Stimulated activated CD8-positive, alpha-beta memory T cell treated with anti-CD3 and anti-CD28 coated beads, Interleukin-15, amount 100 ng/mL, for 4 hours (primary cell): ENCODE measurements at places on chromosomes 7 and 10.

- no peak for DNase-seq
Measured at GRCh38 chr7:71173955-71174354, 42.0 kb downstream of the GALNT17 start.

GRCh38 chr7:121954803-121955202 lies 81.8 kb downstream of the PTPRZ1 start:
- no peak for DNase-seq

- no peak for DNase-seq
Measured at GRCh38 chr7:101923602-101923985, 106.2 kb downstream of the CUX1 start.

DNA sequence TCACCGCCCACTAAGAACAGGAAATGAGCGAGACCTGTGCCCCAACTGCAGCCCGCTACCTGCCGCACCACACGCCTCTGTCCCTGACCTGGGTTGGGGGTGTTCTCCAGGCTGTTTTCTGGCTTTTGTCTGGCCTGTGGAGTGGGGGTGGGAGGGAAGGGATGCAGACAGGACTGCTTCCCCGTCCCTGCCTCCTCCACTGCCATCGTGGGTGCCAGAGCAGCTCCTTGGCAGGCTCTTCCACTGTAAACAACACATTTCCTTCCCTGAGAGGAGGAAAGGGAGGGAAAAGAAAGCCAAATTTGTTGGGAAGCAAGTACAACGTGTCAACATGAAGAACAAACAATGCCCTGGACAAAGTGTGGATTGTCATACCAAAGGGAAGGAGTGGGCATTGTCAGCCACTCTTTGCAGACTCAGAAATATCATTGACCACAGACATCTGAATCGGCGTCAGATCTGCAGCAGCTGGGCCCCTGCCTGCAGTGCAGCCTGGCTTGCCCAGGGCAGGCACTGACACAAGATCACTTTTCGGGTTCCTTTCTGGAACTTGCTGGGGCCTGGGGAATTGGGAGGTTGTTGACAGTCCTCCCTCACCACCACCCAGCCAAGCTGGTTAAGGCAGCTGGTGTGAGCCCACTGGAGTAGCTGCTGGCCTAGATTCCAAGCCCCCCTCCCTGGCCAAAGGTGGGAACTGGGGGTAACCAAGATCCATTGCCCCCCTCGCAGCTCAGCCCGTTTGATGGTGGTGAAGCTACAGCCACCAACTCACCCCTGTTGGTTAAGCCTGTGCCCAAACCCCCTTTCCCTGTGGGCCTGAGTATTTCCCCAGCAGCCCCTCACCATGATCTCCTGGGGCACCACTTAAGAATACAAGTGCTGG lies 22.6 kb upstream of the TRIM8 start:
- DNase-seq, result no peak

DNA sequence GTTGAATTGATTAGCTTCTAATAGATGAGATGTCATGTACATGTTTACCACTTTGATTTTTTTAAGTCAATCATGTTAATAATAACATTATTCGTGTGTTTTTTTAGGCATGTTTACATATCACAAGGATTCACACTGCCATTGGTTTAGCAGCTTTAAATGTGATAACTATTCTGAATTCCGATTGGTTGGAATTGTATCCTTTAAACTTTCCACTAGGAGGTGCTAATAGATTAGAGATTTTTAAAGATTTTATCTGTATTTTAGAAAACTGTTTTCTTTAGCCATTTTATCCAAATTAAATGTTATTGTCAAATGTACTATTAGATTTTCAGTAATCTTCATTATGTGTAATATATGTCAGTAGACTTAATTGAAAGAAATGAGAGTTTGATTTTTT lies 83.2 kb downstream of the HECTD2 start:
- no peak for DNase-seq
